ENCODE measurements at places on chromosomes 7 and 10.
A peak's percentile ranks its signal among the peaks of the same experiment; 100 is the strongest.

DNA sequence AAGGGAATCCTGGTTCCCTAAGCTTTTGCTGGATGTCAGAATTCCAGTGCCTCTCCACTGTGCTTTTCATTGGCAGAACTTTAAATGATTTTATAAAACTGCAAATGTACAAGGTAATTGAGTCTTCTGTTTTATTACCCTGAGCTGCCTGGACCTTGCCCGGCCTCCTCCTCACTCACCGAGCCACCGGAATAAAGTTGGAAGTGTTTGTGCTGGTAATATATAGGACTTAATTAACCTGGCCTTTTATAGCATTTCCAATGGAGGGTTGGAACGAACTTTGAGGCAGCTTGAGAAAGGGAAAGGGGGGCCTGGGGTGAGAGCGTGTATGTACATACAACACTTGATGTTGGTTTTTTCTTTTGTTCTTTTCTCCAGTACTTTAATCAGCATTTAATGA is 43.4 kb downstream of the ZNF503 start:
- DNase-seq: no peak

GRCh38 chr10:72695496-72695895 is 3.6 kb downstream of the MCU start:
- no peak for DNase-seq

DNA sequence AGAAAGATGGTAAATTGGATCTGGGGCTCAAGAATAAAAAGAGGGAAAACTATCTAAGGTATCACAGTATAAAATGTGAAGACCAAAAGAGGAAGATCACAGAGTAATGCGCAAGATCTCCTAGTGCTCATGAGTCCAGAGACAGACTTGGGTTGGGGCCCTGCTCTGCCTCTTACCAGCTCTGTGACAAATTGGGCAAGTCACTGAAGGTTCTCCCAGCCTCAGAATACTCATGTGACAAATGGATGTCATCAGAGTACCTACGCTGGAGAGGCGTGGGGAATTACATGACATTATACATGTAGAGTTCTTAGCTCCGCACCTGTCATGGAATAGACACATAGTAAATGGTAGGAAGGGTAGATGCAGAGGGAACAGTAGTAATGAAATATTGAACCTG is 124.4 kb downstream of the DOCK4 start:
- no peak for DNase-seq

GRCh38 chr7:131268906-131269305 is 58.8 kb upstream of the MKLN1 start:
- no peak for DNase-seq

DNA sequence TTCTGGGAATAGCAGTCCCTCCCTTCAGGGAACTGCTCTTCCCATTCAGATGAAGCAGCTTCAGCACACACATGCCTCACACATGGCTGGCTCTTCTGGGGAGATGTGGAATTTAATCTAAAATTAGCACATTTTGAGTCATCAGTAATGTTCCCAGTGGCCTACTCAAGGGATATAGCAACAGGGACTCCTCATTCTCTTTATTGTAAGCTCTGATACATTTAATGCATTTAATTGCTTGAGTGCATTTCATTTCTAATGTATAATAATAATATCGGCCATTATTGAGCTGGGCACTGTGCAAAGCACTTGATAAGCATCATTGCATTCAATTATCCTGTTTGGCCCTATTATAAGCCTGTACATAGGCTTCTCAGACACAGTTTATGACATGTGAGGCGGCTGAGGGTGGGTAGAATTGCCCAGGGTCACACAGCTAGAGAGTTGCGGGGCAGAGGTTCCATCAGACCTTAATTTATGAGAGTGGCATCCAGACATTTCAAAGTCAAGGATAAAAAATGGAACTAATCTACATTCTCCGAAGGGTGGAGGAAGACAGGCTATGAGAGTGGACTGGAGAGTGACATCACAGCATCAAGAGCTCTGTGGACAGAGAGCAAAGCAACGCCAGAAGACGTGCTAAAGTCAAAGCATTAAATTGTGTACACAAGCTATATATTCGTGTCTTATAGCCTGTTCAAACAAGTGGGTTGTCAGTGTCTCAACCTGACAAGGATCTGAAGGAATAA is 76.8 kb downstream of the LANCL2 start:
- no peak for DNase-seq

DNA sequence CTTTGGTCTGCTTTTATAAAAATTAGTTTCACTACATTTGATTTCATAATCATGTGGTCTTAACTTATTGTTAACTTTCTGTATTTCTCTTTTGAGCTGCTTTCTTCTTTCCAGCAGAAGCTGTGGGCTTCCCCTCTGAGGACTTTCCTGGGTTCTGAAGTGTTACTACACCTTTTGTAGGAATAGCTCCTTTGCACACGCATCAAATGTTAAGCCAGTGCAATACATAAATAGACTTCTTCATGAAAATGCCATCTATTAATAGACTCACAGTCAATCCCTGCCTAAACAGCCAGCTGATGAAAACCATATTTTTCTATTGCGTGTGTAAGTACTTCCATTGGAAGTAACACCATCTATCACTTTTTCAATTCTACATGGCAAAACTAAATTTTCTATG is 1.5 kb downstream of the ABCB4 start:
- DNase-seq: no peak

- peak; percentile 72 for DNase-seq
These were observed at the start of gene GIGYF1 for GRCh38 chr7:100694098-100694745. GIGYF1 (minus strand) TSS chr7:100694250; CDS start chr7:100688238, 6,012 bp downstream.

DNA sequence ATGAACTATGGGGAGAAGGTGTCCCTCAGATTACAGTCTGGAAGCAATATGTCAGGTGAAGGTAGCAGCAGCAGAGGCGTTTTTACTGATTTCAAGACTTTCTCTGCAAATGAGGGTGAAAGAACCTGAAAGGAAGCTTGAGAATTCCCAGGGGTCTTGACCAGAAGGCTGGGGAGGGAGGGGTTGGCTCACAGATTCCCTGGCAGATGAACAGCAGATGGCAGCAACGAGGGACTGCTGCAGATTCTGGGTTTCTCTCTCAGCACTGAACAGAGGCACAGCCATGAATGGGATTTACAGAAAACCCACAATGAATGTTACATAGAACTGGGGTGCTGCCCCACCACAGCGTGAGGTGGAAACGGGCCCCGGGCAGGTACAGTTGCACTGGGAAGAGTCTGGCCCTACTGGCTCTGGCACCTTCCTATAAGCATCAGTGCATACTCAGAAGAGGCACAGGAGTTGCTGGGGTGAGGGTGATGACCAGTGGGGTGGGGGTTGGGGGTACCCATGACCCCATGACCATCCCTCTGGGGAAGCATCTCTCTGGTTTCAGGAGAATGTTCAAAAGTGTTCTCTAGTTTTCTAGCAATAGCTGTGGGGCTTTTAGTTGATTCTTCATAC is 317.8 kb downstream of the SH2D4B start:
- peak; percentile 64 for DNase-seq

GRCh38 chr7:80443325-80443724 is 68.5 kb downstream of the GNAT3 start:
- no peak for DNase-seq

DNA sequence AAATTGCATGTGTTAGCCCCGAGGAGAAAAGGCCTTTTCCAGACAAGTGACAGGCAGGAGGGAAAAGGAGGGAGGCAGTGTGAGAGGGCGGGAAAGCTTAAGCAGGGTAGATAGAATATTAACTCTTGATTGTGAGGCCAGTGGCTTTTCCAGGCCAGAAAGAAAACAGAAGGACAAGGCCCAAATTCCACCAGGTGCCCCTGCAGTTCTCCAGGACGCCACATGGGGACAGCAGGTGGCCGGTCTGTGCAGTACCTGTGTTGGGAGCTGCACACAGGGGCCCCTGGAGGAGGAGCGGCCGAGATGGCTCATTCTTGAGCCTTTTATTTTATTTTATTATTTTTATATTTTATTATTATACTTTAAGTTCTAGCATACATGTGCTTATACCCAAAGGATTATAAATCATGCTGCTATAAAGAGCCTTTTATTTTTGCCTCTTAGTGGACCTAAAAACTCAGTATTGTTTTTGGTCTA is 141.3 kb upstream of the KLF14 start:
- peak; percentile 69 for DNase-seq

DNA sequence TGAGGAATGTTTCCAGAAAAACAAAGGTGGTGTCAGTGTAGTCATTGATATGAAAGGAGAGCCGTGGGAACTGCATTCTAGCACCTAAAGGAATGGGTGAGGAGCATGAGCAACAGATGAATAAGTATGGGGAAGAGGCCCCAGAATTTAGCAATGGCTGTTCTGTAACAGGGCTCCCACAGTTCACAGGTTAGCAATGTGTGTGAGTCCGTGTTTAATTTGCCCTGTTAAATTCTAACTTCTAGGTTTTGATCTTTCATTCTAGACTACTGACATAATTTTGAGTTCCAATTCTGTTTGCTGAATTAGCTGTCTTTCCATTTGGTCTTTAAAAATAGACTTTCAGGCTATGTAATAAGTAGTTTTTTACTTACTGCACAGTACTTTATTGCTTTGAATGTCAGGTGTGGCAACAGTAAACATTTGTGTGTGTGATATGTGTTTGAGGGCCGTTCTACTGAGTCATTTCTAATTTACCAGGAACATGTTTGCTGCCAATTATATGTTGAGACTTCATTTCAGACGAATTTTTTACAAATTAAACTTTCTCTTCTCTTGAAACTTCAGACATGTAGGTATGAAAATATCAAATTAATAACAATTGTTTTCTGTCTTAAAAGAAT is 8.8 kb downstream of the STK17A start:
- no peak for DNase-seq

DNA sequence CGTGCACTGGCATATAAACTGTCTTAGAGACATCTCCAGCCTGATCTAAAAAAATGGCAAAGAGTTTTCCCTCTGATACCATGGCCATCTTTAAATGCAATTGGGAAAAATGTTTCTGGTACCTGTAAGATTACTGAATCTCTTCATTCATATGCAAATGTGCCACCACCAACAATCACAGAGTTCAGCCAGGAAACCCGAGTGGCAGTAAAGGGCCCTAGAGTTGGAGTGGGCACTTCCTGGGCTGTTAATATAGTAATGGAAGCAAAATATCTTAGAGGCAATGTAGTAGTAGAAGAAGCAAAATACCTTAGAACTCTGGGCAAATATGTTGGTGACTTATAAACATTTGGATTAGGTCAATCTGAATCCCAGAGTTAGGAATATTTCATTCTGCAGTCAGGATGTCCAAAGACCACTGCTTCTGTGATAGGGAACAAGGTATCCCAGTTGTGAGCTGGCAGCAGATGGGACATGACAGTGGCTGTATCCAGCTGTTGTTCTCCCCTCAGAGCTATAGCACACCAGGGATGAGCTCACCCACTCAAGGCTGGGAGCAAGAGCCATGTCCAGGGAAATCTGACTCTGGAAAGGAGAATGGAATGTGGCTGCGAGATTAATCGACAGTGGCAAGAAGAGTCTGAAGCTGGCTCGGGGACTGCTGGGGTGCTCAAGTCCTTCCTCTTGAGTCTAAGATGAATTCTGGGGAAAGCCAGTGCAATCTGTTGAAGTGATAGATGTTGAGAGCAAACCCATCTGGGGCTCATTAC is 332.1 kb downstream of the PHTF2 start:
- no peak for DNase-seq

DNA sequence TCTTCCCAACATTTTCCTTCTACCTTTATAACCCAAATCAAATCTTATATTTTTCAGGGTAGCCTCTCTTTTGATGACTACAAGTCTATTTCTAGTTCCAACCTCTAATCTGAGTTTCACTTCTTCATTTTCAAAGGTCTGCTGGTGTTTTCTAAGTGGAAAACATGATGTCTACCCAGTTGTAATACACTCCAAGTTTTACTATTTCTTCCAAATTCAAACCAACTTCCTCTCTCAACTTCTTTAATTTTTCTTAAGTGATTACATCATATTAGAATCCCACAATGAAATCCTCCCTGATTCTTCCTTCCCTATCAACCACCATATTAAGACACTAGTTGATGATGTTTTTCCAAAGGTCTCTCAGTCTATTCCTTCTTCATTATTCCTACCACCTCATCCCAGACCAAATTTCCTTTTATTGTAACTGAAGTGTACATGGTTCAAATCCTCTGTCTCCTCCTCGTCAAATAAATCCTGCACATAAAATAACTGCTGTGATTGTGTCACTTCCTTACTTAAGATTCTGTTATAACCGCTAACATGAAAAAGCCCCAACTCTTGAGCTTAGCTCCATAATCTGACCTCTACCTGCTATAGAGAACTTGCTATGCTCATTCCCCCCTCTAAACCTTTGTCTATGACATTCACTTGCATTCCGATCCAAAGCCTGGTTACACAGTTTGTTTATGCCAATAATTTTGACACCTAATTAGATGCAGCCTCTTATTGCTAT is 12.7 kb downstream of the TAS2R38 start:
- no peak for DNase-seq

- DNase-seq: no peak
These were observed 193.3 kb upstream of the KCND2 start for GRCh38 chr7:120079704-120080103.

DNA sequence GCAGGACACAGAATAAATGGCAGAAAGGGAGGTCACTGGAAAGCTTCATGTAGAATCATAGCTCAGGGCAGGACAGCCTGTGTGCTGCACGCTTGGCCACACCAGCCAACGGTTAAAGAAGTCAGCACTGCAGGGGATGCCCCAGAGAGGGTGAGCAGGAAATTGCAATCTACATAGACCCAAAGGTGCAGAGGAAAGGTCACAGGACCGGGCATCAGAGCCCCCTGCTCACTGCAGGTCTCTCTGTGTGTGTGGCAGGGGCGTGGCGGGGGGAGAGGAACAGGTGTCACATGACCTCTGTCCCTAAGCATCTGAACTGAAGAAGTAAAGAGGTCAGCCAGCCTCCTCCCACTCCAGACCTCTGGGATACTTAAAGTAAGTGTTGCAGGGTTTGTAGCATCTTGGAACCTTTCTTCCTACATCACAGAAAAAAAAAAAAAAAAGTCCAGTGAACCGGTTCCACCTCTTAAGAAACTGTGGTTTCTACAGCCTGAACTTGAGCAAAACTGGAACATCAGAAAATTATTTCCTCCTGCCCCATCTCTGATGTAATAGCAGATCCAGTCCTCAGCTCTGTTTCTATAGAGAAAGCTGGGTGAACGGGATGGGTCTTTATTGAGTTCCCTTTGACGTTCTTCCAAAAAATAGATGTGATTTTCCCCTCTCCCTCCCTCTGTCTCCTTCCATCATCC is 64.3 kb downstream of the RGS10 start:
- DNase-seq: no peak

- no peak for DNase-seq
These were observed 47.1 kb upstream of the SVIL start for GRCh38 chr10:29681676-29682448.

- DNase-seq: no peak
These were observed 12.5 kb upstream of the NKX2-3 start for GRCh38 chr10:99520040-99520846.

DNA sequence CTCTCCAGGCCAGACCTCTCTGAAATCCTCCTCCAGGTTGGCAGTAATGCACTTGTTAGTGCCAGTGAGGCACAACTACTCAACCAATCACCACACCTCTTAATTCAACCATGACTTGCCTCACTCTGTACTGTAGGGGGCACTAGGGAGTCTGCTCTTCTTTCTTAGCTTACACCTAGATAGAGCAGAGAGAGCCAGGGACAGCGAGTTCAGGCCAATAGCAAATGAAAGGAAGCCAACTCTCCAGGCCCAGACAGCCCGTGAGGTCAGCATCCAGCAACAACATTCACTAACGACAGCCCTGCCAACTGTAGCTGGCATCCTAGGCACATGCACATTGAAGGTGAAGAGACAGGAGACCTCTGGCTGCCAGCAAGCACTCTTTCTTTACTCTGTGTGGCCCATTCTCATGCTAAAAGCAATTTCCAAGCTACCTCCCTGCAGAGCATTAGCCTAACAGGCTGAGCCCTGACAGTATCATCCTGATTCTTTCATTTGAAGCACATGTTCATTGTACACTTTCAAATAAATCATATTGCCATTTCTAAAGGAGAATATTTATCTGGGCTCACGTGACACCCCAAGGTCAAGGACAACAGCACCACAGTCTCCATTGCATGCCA is 136.3 kb downstream of the DPY19L1 start:
- no peak for DNase-seq
